Activated T-helper 17 cell treated with anti-CD3 and anti-CD28 coated beads, Interleukin-2, amount 50 U/mL, for 72 hours (primary cell): ENCODE measurements at places on chromosomes 6 and 20. TPM values are rescaled to one million over a fixed set of nuclear protein-coding genes. Genes with fewer than 3 reads are reported as not detected.

RIPOR3 gene
- total RNA-seq = not detected

SPDEF gene
- total RNA-seq = not detected

GRCh38 chr6:34537922-34538550, 18.1 kb downstream of the SPDEF start:
- no peak for ATAC-seq

- ATAC-seq = peak; percentile 6
Observed at GRCh38 chr6:39114388-39114703, 640 bp downstream of the SAYSD1 start.

CPXM1 gene
- 0.69 TPM for total RNA-seq

GRCh38 chr20:35283441-35284266, 918 bp downstream of the EIF6 start:
- ATAC-seq = peak; percentile 56

DNA sequence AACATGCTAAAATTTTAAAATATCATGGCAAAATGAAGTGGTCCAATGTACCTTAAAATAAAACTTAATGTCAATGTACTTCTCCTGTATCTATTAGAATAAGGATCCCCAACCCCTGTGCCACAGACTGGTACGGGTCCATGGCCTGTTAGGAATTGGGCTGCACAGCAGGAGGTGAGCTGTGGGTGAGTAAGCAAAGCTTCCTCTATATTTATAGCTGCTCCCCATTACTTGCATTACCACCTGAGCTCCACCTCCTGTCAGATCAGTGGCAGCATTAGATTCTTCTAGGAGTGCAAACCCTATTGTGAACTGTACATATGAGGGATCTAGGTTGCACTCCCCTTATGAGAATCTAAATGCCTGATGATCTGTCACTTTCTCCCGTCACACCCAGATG, 86.0 kb downstream of the SLC16A10 start:
- ATAC-seq = peak; percentile 9

DNA sequence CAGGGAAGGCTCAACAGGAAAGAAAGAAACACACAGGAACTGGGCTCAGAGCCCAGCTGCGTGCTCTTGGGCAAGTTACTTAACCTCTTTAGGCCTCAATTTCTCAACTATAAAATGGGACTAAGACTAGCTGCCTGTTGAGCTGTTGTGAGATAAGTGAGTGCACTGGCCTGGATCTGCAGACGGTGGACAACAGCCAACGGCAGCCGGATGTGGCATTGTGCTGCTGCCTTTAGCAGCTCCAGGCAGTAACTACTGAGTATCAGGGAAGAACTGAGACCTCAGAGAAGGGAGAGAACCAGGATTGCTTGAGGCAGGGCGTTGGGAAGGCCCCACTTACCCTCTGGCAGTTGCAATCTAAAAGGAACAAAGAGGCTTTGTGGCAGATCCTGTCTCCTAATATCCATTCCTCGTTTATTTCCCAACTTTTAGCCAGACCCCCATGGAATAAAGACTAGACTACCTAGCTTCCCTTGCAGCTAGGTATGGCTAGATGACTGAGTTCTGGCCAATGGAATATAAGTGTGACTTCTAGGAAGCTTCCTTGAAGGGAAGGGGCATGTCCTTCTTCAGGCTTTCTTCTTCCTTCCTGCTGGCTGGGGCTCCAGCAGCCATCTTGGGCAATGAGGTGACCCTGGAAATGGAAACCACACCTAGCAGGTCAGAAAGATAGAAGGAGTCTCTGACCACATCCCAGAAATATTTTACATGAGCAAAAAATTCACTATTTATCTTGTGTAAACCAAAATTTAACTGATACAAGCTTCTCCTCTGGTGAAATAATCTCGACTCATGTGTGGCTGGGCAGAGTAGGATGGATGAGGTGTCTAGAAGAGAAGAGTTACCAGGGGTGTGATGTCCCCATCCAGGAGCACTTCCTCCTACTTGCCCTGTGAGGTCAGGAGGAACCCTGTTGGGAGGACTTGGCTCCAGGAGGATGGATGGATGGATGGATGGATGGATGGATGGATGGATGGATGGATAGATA, 67.6 kb downstream of the MRPL14 start:
- ATAC-seq = no peak

EFCAB8 gene
- total RNA-seq = 0.45 TPM

DNA sequence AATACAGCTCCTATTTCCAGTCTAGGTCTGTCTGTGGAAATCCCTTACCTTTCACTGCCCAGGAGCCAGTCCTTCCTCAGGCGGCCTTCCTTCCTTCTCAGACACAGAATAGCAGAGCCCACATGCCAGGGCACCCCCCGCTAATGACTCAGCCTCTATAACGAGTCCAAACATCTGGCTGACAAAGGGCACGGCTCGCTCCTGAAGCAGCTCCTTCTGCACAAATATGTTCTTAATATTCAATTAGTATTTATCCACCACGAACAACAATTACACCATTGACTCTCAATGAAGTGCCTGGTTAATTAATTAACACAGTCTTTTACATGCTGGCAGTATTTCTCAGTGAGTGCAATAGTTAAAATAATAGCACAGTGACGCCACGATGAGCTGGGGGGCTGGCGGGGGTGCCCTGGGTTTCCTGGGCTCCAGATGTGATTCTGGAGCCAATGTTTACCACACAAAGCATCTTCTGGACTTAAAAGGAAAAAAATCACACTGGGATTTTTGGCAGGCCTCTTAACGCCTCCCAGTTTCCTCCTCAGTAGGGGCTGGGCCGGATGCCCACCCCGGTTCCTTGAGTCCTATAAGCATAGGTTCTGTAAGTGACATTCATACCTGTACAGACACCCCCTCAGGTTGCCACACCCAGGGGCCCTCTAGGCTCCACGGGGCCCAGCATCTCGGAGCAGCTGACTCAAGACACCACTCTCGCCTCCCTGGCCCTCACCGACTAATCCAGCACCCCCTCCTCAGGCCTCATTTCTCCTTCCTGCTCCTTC, 158.6 kb upstream of the MLN start:
- ATAC-seq = peak; percentile 21
